ENCODE measurements at places on chromosomes 3 and 15.

- H3K27ac ChIP-seq: no peak overlapping the region
- H3K4me1 ChIP-seq: no peaks in the 10 kb centered on the region
- H3K36me3 ChIP-seq: peaks cover 25% of the 10 kb centered on the region
- no peak for DNase-seq
Observed at GRCh38 chr3:45719655-45720487, 30.7 kb downstream of the SACM1L start.

- H3K4me3 ChIP-seq: no peak overlapping the region
- no peaks in the 10 kb centered on the region for H3K36me3 ChIP-seq
- H3K27me3 ChIP-seq: no peaks in the 10 kb centered on the region
- no peak overlapping the region for H3K27ac ChIP-seq
- H3K4me1 ChIP-seq: no peaks in the 10 kb centered on the region
Observed at GRCh38 chr3:82376883-82377282, 615.4 kb upstream of the GBE1 start.

- H3K27ac ChIP-seq: peak overlapping the region; percentile 31
- H3K4me1 ChIP-seq: peaks cover 25% of the 10 kb centered on the region
- DNase-seq: no peak
- no peaks in the 10 kb centered on the region for H3K36me3 ChIP-seq
- H3K27me3 ChIP-seq: no peaks in the 10 kb centered on the region
Observed at GRCh38 chr3:127775398-127776109, 46.8 kb downstream of the MGLL start.

GRCh38 chr15:37885651-37886050 is 48.8 kb upstream of the TMCO5A start:
- H3K4me3 ChIP-seq: no peak overlapping the region
- no peaks in the 10 kb centered on the region for H3K36me3 ChIP-seq
- no peaks in the 10 kb centered on the region for H3K27me3 ChIP-seq
- no peaks in the 10 kb centered on the region for H3K4me1 ChIP-seq
- DNase-seq: no peak

DNA sequence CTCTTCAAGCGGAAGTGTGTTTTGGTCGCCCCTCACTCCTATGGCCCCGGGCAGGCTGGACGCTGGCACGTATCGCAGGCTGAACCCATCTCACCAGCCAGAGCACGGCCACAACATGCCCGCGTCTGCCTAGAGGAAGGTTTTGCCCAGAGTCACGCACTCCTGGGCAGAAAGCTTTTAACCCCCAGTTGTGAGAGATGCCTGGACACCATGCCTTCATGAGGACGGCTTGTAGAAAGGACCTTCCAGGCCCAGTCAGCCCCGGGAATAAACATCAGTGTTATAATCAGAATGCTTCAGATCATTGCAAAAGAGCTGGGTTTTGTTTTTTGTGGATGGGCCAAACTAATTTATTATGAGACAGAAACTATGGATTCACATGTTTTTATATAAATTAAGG is 16.5 kb downstream of the CYFIP1 start:
- DNase-seq: no peak
- H3K27me3 ChIP-seq: no peaks in the 10 kb centered on the region
- H3K36me3 ChIP-seq: no peaks in the 10 kb centered on the region
- peaks cover 75% of the 10 kb centered on the region for H3K4me1 ChIP-seq
- H3K4me3 ChIP-seq: no peak overlapping the region

GRCh38 chr3:13170317-13170716 is 97.1 kb upstream of the IQSEC1 start:
- no peak overlapping the region for H3K27ac ChIP-seq
- H3K36me3 ChIP-seq: no peaks in the 10 kb centered on the region
- DNase-seq: no peak
- no peaks in the 10 kb centered on the region for H3K4me1 ChIP-seq
- no peak overlapping the region for H3K4me3 ChIP-seq
- H3K27me3 ChIP-seq: no peaks in the 10 kb centered on the region
